ENCODE measurements at places on chromosomes 4 and X.

- no peak for DNase-seq
These were observed 69.8 kb downstream of the FBXO8 start for GRCh38 chr4:174213731-174214100.

GRCh38 chr4:76950052-76950955 is 752 bp downstream of the SEPTIN11 start:
- peak; percentile 48 for DNase-seq

- no peak for DNase-seq
These were observed 8.1 kb upstream of the PCDH18 start for GRCh38 chr4:137540356-137540755.

DNA sequence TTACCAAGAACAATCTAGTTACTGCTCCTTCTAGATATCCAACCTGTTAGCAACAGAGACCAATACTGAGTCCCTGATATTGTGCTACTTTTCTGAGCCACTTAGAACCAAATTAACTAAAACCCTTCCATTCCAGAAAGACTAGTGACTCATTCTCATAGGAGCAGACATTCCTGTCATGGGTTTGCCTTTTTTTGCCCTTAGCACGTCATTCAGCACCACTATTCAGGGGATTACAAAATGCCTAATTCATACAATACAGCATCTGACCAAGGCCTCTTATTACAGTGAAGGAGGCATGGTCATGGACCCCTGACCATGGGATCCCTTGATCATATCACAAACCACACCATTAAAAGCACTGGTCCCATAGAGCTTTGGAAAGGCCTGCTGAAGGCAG is 123.8 kb upstream of the CXCL13 start:
- no peak for DNase-seq

- no peak for DNase-seq
These were observed 198.6 kb downstream of the LRBA start for GRCh38 chr4:150816491-150816890.

DNA sequence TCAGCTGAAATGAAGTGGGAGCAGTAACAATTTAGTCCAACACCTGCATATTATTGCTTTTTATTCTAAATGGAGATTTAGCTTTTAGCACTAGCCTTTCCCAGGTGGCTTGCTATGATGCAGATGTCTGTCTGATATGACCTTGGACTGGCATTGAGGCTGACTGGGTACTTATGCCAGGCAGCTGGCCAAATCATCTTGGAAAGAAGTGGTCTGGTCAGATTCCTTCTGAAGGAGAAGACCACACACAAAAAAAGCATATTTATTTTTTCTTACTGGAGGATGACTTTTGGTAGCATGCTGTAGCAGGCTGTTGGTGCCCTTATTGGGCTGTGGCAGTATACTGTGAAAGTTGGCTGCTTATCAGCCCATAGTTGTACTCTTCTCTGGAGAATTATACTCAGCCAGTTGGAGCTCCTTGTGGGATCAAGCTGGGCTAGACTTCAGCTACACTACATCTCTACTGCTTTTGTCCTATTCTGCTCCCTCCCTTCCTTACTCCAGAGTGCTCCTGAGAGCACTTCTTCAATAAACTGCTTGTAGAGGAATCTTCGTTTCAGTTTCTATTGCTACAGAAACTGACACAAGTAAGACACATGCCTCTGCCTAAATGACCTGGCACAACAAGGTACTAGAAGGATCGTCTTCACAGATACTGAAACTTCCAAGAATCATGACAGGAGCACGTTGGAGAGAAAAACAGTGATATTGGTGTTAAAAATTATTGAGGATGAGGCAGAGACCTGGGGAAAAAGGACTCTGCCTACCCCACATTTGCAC is 196.8 kb upstream of the RPS6KA3 start:
- no peak for DNase-seq

DNA sequence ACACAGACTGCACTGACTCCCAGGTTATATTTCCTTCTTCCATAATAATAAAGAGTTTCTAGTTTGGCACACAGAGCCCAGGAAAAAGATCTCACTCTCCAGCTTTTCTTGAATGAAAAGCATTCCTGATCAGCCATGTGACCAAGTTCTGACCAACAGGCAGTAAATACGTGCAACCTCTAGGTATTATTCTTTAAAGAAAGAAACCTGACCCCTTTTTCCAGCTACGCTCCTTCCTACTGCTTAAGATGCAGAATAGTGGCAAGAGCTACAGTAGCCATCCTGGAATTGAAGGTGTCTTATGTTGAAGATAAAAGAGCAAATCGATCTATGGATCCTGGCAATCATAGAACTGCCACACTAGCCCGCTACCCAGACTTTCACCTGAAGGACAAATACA is 76.7 kb downstream of the LRBA start:
- DNase-seq: no peak

- no peak for DNase-seq
These were observed 1454.2 kb downstream of the ARAP2 start for GRCh38 chr4:34790131-34790530.

GRCh38 chr4:151150821-151151580 is 51.6 kb downstream of the RPS3A start:
- DNase-seq: no peak

DNA sequence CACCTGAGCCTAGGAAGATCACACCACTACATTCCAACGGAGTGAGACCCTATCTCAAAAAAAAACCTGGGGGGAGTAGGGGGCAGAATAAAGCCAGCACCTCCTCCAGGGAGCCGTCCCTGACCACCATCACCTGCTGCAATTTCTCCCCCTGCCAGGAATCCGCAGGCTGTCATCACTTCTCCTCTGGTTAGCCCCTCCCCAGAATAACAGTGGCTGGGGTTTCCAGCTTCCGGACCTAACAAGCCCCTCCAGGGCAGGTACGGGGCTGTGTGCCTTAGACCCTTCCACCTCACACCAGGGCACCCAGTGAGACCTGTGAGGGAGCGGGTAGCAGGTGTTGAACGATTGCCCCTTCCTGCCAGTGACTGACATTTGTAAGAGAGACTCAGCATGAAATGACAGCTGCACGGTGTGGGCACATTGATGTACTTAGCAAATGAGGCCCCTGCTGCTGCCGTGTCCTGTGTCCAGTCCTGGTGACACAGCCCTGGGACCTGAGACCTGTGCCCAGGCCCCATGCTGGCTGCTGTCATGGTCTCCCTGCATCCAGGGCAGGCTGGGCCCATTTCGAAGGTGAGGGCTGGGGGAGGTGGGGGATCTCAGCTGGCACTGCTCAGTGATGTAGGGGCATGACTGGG is 6.7 kb upstream of the WFS1 start:
- no peak for DNase-seq

DNA sequence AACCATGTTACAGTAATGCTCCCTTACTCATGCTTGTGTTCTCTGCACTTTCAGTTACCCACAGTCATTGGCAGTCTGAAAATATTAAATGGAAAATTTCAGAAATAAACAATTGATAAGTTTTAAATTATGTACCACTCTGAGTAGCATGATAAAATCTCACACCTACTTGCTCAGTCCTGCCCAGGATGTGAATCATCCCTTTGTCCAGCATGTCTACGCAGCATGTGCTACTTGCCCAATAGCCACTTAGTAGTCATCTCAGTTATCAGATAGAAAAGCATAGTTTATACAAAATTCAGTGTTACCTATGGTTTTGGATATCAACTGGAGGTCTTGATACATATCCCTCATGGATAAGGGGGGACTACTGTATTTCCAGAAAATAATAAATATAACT is 577.1 kb downstream of the GALNTL6 start:
- DNase-seq: no peak

DNA sequence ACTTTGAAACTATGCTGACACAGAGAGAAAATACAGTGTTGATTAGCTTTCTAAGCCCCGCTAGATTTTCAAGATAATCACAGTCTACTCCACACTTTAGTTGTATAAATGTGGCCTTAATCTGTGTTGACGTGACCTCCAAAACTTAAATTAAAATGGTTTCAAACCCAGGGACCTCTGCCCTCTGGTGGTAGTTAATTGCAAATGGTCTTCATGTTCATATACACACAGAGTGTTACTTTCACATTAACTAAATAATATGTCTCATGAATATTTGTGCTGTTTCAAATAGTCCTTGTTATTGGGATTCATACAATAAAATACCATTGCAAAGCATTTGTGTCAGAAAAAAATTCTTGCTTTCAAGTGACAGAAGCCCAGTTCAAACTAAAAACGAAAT is 64.3 kb downstream of the TASL start:
- peak; percentile 6 for DNase-seq

DNA sequence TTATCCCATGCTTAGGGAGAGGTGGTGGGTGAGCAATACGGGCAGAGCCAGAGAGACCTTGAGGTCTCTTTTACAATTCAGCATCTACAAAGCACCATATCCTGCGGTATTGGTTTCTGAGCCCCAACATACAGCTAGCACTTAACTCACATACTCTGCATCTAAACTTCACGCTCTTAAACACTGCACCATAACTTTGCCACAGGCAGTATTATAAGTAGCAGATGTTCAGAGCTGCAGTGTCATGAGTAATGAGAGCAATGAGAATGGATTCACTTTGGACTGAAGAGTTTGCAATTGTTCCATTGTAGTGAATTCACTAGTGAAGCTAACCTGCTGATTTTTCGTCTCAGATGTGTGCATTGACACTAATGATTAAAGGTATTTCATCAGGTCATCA is 93.8 kb downstream of the HS3ST1 start:
- no peak for DNase-seq

DNA sequence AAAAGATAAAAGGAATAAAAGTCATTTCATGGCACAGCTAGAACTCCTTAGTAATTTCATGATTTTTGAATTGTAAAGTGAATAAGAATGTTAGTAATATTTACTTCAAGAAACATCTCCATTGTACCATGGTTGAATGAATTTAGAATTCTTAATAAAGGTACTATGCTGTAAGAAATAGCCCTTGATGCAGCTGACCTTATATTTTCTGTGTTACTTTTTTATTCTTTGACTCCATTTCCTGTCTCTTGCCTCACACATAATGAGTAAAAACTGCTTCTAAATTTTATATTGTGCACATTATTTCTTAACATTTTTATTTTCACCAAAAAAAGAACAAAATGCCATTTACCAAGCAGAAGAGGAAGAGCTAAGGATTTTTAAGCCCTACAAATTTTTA is 81.9 kb upstream of the PDHA2 start:
- no peak for DNase-seq

- DNase-seq: no peak
These were observed 10.4 kb downstream of the PAQR3 start for GRCh38 chr4:78928835-78929234.

GRCh38 chr4:88108747-88109122 is 49.7 kb downstream of the ABCG2 start:
- no peak for DNase-seq

DNA sequence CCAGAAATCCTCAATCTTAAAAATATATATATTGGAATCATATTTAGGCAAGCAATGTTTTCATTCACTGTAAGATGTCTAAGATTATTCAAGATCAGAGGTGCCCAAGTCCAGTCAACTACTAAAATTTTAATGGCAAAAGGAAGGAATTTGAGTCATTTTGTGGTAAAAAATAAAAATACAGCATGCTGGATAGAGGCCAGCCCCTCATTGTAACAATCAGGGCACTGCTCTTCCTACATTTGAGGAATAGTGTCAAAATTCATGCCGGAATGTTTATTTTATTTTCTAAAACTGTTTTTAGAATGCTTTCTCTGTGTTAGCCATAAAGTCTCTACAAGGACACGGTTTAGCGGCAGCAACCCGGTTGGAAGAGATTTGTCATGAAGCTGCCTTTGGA is 49.9 kb upstream of the SRD5A3 start:
- no peak for DNase-seq

- DNase-seq: no peak
These were observed 117.3 kb downstream of the C4orf51 start for GRCh38 chr4:145797278-145797677.

- no peak for DNase-seq
These were observed 45.6 kb downstream of the EPHA5 start for GRCh38 chr4:65624651-65625050.

- DNase-seq: no peak
These were observed 70.0 kb downstream of the NPNT start for GRCh38 chr4:105965183-105965800.

- DNase-seq: no peak
These were observed 53.4 kb downstream of the HNRNPD start for GRCh38 chr4:82320351-82320750.

DNA sequence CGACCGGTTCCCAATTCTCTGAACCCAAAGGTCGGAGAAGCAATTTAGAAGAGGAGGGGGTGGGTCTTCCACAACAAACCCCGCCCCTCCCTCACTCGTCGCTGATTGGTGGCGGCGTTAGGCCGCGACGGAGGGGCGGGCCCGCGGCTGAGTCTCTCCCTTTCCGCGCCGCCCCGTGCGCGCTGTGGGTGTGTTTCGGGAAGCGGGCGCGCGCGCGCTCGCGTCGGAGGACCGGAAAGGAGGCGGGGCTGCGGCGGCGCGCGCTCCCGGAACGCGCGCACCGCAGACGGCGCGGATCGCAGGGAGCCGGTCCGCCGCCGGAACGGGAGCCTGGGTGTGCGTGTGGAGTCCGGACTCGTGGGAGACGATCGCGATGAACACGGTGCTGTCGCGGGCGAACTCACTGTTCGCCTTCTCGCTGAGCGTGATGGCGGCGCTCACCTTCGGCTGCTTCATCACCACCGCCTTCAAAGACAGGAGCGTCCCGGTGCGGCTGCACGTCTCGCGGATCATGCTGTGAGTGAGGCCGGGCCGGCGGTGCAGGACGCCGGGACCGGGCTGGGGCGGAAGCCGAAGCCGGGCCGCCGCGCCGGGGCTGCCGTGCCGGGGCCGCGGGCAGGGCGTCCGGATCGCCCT is at the start of gene SPCS3:
SPCS3 (plus strand) TSS at position 263 of the 636 bp plus-strand sequence; CDS start at position 374, 111 bp downstream.
- DNase-seq: peak; percentile 93

DNA sequence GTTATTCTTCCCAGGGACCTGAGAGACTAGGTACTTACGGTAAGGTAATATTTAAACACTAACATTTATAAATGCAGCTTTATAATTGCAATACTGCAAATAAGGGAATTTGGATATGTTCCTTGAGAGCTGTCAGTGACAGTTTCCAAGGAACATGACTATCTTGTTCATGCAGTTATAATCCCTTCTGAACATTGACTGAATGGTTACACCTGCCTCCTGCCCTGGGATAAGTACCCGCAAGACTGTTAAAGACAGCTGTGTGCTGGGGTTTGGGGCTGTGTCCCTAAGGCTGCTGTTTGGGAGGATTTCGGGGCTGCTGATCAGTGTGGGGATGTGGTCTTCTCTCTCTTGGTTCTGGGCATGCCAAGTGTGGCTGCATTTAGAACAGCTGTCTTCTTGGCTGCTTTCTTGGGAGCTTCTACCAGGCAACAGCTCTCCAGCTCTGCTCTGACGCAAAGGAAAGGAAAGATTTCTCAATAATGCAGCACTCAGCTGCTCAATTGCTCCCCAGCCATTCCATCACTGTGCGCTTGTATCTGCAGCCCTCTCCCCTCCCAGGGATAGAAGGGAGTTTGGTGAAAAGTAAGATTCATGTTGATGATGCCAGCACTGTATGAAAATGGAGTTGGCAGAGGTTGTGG is 298.8 kb upstream of the TAPT1 start:
- no peak for DNase-seq

- DNase-seq: no peak
These were observed 157.3 kb downstream of the PRDM5 start for GRCh38 chr4:120765260-120765680.
